Mesothelial cell of epicardium (in vitro differentiated cells): ENCODE measurements at places on chromosomes 11 and 22. TPM values are rescaled to one million over a fixed set of nuclear protein-coding genes. Genes with fewer than 3 reads are reported as not detected.

DNA sequence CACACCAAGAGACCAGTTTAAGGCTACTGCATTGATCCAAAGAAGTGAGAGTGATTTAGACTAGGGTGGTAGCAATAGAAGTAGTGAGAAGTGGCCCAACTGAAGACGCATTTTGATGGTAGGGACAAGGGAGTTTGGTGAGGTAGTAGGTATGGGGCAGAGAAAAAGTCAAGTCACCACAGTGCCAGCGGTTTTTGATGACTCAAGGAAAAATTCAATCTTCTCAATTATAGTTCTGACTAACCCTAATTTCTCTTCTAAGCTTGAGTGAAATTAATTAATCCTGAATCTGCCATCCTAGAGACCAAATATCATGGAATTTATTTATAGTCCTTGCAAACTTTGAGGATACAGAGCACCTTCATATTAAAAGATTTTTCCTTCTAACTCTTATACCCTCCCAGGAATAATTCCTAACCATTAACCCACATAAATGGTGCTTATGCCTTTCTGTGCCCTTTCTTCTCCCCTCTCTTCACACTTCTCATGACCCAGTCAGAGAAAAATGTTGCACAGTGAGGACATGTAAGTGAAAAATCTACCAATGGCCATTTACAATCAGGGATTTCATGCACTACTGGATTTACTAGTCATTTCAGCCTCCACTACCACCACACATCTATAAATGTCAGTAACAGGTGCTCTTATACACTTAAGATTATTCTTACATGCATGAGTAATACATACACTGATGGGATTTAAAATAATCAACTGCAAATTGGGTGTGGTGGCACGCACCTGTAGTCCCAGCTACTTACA is 45.9 kb upstream of the ARHGAP32 start:
- DNase-seq = no peak

DNA sequence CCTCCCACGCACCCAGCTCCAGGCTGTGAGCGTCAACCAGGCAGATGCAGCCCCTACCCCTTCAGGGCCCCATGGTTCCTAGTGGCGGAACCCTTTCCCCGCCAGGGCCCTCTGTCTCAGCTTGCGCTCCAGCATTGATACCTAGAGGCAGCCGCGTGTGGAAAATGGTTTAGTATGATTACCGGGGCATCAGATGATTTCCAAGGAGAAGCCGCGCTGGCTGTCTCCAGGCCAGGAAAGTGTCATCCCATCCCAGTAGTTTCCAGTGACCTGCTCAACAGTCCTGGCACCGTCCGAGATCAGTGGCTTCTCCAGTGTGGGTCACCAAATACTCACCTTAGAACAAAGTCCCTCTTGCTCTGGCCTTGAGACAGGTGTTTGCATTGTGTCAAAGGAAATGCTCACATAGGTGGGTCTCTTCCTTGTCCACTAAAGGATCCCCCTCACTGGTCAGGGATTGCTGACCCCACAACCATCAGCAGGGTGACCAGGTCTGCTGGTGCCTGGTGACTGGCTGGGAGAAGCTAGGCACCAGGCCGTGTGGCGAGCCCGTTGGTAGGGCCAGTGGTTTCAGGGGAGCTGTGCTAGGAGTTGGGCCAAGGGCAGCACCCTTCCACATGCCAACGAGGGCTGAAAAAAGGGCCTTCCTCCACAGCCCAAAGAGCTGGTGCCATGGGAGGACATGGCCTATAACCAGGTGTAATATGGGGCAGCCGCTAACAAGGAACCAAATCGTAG is 109.4 kb downstream of the MORC2 start:
- DNase-seq = no peak

DNA sequence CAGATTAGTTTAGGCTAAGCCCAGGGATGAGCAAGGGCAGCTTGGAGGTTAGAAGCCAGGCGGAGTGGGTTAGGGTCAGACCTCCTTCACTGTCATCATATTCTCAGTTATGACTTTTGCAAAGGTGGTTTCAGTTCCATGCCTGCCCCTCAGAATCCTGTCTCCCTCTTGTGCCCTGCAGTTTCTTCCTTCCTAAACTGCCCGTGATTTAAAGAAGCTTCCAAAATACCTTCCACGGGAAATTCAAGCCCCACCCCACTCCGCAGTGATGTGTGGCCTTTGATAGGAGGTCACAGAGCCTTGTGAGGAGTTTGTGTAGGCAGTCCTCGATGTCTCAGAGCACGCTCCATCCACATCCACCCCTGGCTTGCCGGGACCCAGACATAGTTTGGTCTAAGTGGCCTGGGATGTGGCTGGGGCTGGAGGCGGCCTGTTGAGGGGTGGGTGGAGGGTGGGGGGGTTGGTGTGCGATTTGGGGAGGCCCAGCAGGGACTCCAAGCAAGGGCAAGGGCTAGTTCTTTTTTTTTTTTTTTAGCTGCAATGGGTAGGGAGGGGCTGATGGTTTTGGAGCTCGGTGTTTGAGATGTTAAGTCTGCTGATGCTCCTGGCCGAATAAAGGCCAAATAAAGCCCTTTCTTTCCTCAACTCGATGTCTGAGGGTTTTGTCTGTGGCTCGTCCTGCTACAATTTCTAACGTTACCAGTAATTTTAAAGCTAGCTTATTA is 1.6 kb upstream of the IFITM1 start:
- no peak for DNase-seq

SOX6 gene
- total RNA-seq = 43.7 to 49.0 TPM (median 46.4 TPM) in 3 replicates

MYRF gene
- total RNA-seq = 401 to 436 TPM (median 428 TPM) in 3 replicates

DNA sequence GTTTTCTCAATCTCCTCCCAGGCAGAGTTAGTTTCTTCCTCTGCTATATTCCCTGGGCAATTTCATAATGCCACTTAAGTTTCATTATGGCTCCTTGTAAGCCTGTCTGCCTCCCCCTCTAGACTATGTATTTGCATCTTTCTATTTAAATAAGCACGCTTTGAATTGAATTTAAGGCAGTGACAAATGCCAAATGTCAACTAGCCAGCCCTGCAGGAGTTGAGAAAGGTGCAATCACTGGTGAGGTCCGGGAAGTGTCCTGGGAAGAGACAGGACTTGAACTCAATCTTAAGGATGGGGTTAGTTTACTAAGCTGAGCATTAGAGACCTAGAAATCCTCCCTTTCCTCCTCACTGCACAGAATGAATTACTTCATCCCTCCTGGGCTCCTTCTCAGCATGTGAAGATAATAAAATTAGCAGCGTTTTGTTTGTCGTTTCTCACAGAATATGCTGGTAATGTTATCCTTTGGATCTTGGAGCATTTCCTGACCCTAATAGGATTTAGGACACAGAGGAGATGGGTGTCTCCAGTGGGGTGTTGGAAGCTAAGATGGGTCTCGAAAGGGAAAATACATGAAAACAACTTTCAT is 1.6 kb downstream of the TCP11L1 start:
- no peak for DNase-seq

OR52A1 gene
- total RNA-seq = 0.02 TPM in 2 of 3 replicates, not detected in the other

GRCh38 chr22:50641696-50642607 is 14.0 kb upstream of the ARSA start:
- DNase-seq = no peak

DNA sequence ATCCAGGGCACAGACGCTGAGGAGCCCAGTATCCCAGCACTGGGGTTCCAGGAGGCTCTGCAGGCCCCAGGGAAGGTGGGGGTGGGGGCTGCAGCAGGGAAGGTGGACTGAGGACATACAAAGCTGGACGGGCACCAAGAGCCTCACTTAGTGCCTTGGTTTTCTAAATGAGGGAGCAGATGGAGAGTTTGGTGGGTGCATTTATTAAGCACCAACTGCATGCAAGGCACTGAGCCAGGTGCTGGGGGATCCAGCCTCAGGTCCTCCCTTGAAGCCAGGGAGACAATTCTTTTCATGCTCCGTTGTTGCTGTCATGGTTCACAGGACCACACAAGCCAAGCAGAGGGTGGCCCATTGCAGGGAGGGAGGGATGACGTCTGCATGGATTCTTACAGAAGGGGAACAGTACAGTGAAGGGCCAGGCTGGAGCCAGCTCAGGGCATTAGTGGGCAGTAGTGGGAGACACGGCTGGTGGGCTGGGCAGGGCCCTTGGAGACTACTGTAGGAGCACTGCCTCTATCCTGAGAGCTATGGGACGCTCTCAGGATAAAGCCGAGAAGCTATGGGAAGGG is 65.0 kb downstream of the MACROD1 start:
- no peak for DNase-seq

ENTHD1 gene
- not detected in 3 replicates for total RNA-seq

DNA sequence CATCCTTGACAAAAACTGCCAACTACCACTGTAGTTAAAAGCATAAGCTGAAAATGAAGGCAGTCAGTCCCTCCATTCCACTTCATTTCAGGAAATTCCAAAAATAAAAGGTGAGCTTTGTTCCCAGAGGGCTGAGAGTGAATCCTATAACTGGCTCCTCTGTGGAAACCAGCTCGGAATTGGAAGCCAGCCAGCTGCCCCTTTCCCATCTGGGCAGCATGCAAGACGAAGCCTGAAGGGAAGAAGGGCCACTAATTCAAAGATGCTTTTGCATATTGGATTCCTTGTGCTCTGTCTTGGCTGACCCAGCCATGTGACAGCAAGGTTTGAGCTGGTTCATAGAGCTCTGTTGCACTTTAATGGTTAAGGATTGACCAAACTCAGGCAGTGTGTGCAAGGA is 83.4 kb downstream of the ALX4 start:
- no peak for DNase-seq

GRCh38 chr22:44211256-44211945 is 30.7 kb downstream of the PARVG start:
- DNase-seq = no peak

DNA sequence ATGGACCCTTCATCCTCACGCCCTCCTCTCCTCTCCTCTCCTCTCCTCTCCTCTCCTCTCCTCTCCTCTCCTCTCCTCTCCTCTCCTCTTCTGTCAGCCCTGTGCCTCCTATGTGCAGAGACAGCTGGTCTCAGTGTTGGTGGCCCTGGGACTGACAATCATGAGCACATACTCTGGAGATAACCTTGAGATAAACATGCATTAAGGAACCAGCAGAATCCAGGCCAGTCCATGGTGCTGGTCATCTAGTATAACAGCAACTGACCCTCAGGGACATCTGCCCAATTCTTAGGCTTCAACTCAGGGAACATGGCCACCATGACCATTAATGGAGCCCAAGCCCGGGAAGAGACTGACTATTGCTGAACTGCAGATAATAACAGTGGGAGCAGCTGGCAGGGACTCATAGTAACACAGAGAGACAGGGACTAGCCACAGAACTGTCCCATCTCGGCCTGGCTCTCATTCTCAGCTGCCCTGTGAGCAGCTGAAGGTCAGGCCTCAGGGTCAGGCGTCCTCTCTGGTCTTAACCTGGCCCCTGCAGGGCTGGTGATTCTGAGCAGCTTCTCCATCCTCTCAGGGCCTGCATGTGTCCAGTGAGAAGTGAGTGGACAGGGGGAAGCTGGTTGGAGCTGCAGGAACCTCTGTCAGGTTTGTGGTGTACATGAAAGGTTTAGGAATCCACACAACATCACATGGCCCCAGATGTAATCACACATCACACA is 45.4 kb downstream of the GGTLC2 start:
- DNase-seq = no peak

DNA sequence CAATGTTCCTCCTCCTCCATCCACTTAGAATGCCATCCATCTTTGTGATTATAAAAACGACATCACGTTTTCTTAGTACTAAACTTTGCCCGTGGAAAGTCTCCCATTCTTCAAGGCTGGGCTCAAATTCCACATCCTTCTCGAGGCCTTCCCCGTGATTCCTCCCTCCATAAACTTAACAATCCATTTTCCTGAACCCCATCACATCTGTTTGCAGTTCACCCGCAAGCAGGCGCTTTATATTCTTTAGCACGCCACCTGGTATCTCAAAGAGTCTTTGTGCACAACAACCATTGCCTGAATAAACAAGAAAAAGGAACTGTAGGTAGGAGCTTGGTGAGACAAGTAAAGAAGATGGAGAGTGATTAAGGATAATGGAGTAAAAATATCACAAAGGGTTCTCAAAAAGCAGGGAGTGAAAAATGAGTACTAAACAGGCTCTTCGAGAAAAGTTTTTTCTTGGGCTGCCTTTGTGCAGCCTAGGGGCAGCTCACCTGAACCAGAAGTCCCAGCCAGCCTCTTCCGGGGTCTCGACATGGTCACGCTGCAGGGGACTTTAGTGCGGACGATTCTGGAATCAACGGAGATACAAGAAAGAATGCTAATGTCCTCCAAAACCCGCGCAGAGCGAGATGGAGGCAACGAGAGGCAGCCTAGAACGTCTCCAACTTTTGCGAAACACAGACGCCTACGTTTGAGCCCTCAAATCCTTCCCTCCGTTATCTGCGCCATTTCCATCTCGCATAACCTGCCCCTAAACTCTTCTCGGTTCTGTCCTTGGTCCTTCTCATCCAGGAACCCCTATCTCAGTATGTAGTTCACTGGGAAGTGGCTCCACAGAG is 585 bp downstream of the THYN1 start:
- no peak for DNase-seq
